Iris pigment epithelial cell (primary cell): ENCODE measurements at places on chromosomes 16 and 17.

DNA sequence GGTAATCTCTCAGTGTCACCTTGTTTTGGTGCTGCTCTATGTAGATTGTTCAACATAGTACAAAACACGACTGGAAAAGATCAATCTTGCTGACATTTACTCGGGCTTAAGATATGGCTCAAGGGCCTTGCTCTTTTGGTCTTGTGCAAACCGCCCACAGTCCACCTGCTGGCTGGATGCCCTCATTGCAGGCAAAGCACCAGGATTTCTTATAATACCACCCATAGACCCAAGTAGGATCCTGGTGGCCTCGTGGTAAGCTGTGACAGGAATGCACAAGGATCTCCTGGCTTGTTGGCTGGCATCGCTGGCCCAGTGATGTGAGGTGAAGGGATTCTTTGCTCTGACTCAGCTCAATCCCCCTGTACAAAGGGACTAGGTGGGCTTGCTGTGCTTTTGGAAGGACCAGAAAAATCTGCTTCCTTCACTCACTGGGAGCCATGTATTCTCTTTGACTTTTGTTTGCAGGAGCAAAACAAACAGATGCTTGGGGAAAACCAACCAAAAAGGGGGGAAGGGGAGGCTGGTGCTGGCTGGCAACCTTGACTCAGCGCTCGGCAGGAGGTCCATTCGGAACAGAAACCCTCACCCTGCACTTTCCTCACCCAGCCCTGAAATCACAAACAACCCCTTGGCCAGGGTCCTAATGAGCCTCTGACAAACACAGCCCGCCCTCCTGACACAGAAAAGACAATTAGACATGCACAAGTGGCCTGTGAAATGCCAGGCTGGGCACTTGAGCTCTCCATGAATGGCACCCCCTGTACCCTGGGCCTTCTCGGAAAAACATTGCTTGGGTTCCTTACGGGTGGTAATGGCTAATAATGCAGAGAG lies 36.6 kb upstream of the MED9 start:
- DNase-seq: peak; percentile 53

DNA sequence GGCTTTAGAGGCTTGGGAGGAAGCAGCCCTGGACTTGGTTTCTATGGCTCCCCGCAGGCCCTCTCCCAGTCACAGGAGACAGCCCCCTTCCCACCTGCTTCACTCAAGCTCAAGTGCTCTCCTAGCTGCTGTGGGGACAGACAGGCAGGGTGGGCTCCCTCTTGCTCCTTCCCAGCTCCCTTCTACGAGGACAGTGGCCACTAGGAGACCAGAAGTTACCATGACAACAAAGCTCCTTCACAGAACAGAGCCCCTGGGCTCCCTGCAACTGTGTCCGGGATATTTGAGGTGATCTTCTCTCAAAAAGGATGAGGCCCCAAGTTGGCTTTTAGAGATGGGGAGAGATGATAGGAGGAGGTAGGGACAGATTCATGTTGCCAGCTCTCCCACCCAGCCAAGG lies 116.3 kb downstream of the AMFR start:
- DNase-seq: no peak

DNA sequence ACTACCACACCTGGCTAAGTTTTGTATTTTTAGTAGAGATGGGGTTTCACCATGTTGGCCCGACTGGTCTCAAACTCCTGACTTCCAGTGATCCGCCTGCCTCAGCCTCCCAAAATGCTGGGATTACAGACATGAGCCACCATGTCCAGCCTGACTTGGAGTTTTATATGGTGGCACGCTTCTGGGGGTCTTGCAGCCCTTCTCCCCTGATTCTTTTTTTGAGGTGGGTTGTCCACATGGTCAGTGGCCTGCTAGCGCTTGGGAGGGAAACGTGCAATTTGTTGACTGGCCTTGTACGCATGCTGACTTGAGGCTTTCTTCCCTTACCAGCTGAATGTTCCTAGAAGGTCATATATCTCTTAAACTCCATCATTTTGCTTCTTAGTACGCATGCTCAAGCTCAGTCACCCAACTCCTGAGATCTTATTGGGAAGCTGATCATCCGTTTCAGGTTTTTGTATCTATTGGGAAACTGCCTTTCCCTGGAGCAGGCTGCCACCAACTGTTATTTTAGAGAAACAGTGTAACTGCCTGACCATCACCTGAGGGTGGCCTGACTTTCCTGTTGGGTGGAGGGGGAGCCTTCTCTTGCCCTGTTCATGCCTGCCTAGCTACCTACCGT lies 13.7 kb upstream of the LDHD start:
- DNase-seq: no peak

DNA sequence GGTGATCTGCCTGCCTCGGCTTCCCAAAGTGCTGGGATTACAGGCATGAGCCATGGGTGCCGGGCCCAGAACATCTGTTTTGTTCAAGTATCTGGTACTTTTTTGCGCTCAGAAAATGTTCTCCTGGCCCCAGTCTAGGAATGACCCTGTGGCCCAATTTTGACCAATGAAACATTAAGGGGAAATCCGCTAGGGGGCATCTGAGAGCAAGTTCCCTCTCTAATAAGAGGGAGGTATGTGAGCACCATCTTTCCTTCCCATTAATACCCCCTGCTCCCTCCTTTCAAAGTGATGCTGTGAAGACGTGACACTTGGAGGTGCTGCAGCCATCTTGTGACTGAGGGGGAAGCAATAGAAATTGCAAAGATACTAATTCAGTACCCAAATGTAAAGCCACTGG lies 16.5 kb upstream of the CLEC3A start:
- DNase-seq: no peak

GRCh38 chr17:80395402-80396151 lies 19.4 kb upstream of the ENDOV start:
- DNase-seq: no peak

DNA sequence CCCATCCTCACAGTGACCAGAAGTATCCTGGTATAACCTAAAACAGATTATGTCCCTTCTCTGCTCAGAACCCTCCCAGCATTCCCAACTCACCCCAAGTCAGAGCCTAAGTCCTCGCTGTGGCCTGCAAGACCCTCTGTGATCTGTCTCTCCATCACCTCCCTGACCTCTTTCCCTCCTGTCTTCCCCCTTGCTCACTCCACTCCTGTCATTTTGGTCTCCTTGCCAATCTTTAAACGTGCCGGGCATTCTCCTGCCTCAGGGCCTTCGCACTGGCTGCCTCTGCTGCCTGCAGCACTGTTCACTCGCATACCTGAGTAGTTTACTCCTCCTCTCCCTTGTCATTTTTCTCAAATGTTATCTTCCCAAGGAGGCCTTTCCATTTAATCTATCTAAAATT lies 97.7 kb downstream of the GSG1L start:
- no peak for DNase-seq

DNA sequence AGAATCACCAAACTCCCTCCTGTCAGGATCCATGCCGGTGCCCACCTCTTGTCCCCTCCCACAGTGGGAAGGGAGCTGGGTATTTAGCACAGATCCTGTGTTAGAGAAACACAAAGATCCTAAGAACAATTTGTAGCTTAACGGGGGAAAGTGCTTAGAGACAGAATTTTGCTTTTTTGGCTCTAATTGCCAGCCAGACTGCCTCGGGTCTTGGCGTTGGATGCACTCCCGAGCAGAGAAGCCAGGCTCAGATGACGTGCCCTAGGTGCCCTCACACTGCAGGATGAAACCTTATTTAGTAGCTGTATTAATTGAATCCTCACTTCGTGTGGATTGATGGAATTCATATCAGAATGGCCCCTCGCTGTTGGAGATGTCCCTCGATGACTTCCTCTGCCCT lies 22.5 kb upstream of the MAF start:
- no peak for DNase-seq

DNA sequence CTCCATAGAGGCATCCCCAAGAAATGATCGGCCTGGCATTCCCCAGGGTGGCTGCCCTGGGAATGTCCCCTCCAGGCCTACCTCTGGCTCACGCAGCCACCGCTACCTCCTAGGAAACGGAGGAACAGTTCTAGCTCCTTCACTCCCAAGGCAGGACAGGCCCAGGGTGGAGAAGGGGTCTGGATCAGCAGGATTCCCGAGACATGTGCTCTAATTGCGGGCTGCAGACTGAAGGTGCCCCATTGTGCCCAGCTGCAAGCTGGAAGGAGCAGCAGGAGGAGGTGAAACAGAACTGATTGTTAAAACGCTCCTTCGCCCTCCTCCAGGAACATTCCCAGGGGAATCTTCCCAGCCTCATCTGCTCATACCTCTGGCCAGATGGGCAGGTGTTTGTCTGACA lies 40.8 kb downstream of the SCNN1G start:
- no peak for DNase-seq

DNA sequence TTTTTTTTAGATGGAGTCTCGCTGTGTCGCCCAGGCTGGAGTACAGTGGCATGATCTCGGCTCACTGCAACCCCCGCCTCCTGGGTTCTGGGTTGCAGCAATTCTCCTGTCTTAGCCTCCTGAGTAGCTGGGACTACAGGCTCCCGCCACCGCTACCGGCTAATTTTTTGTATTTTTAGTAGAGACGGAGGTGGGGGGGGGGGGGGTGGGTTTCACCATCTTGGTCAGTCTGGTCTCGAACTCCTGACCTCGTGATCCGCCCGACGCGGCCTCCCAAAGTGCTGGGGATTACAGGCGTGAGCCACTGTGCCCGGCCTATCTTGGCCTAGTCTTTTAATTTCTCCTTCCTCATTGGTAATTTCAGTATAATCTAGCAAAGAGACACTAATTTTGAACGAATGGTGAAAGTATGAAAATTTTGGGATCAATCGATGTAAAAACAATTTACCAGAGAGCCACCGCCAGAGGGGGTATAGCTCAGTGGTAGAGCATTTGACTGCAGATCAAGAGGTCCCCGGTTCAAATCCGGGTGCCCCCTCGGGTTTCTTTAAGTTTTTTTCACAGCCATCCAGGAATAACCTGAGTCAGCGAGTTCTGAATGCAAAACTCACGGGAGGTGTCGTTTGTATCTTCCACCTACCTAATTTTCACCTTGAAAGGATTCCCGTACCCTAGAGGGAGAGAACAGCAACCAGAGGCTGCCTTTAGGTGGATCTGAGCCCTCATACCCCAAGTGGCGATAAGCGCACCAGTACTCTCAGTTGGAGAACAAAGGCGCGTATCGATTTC lies 2.5 kb upstream of the LASP1 start:
- peak; percentile 67 for DNase-seq

- DNase-seq: no peak
Observed at GRCh38 chr17:51741458-51741857, 417.1 kb downstream of the CA10 start.

DNA sequence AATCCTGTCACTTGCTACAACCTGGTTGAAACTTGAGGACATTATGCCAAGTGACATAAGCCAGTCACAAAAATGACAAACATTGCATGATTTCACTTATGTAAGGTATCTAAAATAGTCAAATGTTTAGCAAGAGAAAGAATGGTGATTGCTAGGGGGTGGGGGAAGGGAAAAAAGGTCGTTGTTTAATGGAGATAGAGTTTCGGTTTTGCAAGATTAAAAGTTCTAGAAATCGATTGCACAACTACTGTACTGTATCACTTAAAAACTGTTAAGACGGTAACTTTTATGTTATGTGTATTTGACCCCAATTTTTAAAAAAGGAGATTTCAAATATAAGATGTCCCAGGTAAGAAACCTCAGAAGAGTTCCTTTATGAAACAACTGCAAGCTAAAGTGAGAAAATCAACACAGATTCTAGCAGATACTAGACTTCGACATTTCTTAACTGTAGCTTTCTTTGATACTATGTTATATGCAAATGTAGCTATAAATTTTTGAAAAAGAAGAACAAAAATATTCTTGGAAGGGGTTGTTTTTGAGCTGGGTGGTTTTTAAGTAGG lies 5.9 kb downstream of the MEOX1 start:
- DNase-seq: no peak

DNA sequence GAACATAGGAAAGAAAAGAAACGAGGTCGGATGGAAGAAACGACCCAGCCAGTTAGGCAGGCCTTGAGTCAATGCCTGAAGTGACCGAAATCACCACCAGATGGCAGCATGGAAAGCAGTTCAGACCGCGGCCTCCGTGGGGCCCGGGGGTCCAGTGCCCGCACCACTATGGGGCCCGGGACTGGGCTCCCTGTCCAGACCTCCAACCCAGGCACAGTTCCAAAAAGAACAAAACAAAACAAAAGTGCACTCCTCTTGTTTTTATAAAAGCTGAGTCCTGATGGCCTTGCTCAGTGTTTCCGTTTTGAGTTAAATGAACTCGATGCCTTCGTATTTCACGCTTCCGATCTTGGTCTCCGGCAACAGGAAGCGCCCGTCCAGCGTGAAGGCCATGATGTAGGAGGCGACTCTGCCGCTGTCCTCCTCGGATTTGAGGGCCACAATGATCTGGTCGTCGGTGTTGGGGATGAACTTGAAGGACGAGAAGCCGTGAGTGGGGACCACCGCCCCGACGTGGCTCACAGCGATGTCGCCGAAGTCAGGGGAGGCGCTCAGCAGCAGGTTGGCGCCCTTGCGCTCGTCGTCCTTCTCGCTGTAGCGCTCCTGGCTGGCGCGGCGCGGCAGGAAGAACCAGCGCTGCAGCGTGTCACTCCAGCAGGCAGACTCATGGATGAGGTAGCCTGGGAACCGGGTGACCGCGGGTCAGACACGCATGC lies 13.7 kb upstream of the LGALS3BP start:
- peak; percentile 38 for DNase-seq

GRCh38 chr16:54431997-54432896 lies 145.7 kb upstream of the IRX3 start:
- DNase-seq: no peak

GRCh38 chr16:1771864-1772361 lies 570 bp upstream of the NME3 start:
- no peak for DNase-seq

DNA sequence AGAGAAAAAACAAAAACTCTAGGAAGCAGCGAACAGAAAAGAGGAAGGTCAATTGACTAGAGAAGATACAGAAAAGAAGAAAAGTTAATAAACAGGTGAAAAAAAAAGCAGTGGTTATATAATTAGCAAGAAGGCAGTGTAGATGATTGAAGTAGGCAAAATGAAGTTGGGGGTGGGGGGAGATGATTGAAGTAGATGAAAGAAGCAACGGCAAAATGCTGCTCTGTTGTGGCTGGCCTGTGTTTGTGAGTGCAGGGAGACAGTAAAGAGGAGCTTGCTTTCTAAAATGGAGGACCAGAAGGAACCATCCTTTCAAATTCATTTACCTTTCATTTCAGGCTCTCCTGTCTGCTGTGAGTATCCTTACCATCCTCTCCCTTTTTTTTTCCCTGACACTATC lies 3.6 kb downstream of the EVI2B start:
- DNase-seq: no peak

DNA sequence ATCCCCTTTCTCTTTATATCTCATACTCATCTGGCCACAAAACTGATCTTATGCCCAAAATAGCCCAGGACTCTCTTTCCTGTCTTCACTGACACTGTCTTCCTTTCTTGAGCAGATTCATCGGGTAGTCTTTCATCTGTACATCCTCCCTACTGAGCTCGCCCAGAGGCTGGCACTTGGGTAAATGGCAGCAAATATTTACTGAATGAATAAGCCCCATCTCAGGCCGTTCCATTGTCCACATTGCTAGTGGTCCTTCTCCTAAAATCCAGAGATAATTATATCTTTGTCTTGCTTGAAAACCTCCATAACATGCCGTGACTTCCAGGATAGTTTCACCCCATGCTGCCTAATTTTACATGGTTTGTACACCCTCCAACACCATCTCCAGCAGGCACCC lies 158.1 kb upstream of the SDK2 start:
- DNase-seq: no peak
